CD14-positive monocyte (primary cell): ENCODE measurements at places on chromosomes 5 and 9. TPM values are rescaled to one million over a fixed set of nuclear protein-coding genes. Genes with fewer than 3 reads are reported as not detected.

- peak; percentile 4 for DNase-seq
These were observed 1.6 kb downstream of the TSLP start for GRCh38 chr5:111072949-111073682.

DNA sequence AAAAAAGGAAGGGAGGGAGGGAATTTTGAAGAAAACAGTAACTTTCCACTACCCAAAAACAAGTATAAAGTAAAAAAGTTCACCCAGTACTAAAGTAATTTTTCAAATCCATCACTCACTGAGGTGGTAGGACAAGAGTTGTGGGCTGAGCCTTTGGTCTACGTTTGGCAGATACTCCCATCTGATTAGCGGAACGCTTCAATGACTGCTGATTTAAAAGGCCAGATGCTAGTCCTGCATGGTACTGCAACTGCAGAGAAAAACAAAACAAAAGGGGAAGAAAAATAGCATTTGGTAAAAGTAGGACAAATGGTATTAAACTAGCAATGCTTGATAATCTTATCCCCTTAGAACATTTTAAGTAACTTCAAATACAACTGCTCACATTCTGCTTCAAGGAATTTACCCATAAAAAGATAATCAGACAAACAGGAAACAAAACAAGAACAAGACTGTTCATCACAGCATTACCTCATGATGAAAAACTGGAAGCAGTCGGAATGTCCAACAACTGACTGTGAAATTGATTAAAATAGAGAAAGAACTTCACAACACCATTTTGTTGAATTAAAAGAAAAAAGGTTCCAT is 65.4 kb downstream of the MED27 start:
- DNase-seq = no peak

DNA sequence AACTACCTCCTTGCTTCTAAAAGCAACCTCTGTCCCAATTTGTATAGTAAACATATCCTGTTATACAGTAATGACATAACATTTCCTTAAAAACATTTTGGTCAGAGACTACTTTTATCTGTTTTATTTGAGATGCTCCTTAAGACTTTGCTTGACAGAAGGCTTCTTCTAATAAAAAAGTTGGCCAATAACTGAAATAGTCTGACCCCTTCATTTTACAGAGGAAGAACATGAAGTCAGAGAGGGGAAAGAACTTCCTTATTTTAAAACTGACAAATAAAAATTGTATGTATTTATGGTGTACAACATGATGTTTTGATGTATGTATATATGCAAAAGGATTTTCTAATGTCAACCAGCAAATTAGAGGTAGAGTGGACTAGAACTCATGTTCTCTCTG is 35.8 kb upstream of the SPARC start:
- peak; percentile 18 for DNase-seq

GRCh38 chr5:1009359-1010180 is 968 bp downstream of the NKD2 start:
- no peak for DNase-seq

DNA sequence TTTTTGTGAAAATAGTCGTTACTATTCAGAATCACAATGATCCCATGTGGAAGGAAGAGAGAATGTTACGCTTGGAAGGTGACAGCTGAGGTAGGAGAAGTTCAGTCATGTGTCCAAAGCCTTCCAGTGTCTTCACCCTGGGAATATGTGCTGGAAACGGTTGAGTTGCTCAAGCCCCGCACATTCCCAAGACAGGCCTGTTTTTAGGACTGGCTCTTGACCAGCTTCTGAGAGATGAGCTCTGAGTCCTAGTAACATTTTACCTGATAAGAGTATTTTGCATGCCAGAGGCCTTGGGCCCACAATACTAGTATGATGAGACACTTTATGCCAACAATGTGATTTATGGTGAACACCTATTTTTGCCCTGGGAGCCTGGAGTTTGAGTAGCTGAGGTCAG is 101.7 kb downstream of the LMNB1 start:
- no peak for DNase-seq

DNA sequence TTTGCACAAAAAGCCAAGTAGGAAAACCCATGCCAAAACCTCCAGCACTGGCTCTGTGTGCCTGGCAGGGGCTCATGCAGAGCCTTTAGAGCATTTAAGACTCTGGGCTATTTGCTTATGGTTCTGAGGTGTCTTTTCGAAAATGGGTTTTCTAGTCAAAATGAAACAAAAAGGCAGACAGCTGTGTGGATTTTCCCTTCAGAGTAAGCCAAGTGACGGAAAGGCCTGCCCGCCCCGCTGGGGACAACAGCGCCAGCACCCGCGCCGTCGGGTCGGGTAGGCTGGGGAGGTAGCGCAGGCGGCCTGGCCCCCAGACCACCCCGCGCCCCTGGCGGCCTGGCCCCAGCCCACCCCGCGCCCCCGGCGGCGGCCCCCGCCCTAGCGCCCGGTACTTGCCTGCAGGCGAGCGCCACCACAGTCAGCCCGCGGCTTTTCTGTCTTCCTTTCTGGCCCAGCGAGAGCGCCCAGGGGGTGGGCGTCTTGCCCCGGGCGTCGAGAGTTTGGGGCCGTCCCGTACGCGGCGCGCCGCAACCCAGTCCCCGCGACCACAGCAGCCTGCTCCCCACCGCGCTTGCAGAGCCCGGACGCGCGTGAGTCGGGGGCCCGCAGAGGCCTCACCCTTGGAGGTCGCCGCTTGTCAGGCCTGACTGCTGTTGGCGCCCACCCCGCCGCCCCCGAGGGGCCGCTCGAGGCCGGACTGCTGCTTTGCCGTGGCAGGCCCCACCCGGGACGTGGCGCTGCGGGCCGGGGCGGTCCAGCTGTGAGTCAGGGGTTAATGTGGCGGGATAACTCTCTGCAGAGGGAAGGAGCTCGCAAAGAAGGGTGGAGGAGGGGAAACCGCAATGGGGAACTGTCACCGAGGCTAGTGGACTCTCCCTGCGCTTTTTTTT is at the start of gene TICAM2:
Gene TICAM2 (minus strand): TSS at position 779 of the 890 bp plus-strand sequence. CDS start 21,223 bp downstream, outside the sequence.
- DNase-seq = peak; percentile 90

DNA sequence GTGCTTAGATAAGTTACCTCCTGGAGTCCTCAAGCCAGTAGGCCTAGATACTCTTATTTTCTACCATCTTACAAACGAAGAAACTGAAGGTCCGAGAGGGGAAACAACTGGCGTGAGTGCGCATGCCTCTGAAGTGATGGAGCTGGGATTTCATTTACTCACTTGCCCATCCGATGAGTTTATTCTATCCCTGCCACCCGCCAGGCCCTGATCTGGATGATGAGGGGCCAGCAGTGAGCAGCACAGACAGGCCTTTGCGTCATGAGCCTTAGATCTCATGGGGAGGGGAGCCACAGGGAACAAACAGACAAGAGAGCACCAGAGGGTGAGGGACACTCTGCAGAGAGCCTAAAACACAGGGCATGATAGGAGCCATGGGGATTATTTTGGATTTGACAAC is 34.1 kb upstream of the SLC2A8 start:
- DNase-seq = no peak

- DNase-seq = no peak
These were observed 12.7 kb upstream of the TMEM174 start for GRCh38 chr5:73160239-73160671.

- DNase-seq = no peak
These were observed 103.0 kb upstream of the ERCC6L2 start for GRCh38 chr9:95772320-95773052.

DNA sequence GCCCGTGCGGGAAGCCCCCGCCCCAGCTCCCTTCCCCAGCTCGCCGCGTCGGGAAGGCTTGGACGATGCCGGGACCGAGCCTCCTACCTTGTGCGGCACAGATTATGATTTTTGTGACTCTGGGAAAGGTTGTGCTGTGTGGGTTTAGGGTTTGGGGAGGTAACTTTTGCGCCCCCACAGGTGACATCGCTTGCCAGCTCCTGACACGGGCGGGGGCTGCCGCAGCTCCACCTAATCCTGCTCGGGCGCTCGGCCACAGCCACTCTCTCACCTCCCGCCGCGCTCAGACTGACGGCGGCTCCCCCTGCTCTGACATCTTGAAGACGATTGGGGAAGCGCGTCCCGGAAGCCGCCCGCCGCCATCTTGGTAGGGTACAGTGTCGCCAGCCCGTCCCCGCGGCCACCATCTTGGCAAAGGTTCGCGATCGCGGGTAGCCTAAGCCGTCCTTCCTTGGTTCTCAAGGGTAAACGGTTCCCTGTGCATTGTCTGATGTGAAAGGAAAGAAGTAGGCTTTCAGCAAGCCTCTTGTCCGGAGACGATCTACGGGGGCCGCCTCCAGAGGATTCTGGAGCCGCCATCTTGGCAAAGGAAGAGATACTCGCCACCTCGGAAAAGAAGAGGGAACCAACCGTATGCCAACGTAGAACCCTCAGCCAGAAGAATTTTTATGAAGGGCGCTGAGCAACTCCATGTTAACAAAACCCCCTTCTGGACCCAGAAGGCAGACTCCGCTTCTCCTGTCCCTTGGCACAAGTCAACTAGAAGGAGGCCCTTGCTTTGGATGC is 1.8 kb upstream of the NR3C1 start:
- DNase-seq = peak; percentile 82

DNA sequence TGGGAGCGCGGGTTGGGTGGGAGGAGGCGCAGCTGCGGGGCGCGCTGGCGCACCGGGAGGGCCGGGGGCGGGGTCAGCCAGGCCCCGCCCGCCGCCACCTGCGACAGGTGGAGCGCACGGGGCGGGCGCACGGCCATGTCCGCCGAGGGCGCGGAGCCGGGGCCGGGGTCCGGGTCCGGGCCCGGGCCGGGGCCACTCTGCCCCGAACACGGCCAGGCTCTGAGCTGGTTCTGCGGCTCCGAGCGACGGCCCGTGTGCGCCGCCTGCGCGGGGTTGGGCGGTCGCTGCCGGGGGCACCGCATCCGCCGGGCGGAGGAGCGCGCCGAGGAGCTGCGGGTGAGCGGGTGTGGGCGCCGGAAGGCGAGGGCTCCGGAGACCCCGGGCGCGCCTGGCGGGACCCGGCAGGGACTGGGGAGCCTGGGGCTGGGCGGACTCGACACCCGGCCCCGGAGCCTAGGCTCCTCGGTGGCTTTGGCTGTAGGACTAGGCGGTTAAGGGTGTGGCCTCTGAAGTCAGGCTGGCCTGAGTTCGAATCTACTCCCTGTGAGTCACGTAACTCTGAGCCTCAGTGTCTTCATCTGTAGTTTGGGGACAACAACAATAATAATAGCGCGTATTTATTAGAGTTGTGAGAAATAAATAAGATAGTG is at the start of gene BSPRY:
Gene BSPRY (plus strand): TSS at position 97 of the 650 bp plus-strand sequence. CDS start 39 bp downstream, at position 136.
- peak; percentile 27 for DNase-seq

GRCh38 chr9:86062845-86063693 is 36.3 kb downstream of the GOLM1 start:
- DNase-seq = no peak

GRCh38 chr9:87812375-87813118 is 70.1 kb upstream of the SPATA31E1 start:
- DNase-seq = peak; percentile 38

DNA sequence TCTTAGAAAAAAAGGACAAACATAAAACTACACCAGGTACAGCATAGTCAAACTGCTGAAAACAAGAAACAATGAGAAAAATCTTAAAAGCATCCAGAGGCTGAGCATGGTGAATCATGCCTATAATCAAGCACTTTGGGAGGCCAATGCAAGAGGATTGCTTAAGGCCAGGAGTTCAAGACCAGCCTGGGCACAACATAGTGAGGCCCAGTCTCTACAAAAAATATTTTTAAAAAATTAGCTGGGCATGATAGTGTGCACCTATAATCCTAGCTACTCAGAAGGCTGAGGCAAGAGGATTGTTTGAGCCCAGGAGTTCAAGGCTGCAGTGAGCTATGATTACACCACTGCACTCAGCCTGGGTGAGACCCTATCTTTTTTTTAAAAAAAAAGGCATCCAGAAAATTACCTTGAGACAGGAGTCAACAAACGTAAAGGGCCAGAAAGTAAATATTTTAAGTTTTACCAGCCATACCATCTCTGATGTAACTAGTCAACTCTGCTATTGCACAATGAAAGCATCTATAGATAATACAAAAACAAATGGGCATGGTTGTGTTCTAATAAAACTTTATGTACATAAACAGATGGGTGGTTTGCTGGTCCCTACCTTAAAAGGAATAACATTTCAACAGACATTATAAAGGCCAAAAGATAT is 19.8 kb downstream of the AP3B1 start:
- DNase-seq = no peak

- DNase-seq = no peak
These were observed 978 bp downstream of the CFAP157 start for GRCh38 chr9:127707766-127708165.

DNA sequence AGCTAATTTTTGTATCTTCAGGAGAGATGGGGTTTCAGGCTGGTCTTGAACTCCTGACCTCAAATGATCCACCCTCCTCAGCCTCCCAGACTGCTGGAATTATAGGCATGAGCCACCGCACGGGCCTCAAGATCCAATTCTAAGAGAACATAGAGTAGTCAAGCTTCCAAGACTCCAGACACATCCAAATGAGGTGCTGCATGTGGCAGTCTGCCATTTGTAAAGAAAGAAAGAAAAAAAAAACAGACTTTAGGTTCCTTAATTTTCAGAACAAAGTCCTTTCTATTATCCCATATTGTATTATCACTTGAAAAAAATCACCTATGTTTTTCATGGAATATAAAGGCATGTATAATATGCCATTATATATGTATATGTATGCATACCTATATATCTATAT is 2104.5 kb downstream of the MAT2B start:
- no peak for DNase-seq

- peak; percentile 14 for DNase-seq
These were observed 46.1 kb downstream of the MVB12B start for GRCh38 chr9:126372716-126373115.

DNA sequence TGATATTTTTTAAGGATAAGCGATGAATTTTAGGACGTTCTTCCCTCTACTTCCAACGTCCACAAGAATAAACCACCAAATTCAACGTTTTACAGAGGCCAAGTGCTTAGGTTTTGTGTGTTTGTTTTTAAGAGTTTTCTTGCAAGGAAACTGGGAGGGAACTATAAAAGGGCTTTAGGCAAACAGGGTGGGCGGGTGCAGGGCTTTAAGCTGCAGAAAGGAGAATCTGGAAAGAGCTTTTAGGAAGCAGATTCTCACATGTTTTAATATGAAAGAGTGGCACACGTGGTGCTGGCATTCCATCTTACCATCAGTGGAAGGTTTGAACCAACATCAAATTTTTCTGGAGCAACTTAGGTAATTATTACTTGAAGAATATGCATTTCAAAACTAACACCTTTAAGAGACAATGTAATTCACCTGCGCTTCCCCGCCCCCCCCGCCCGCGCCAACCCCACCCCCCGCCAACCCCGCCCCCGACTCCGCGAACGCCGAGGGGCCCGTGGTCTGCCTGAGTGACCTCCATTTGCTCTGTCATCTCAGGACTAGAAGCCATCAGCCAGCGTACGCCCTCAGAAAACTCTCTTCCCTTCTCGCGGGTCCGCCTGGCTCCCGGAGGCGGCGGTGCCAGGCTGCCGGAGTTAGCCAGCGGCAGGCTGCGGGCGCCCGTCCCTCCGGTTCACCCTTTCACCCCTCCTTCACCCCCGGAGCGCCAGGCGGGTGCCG is 911 bp upstream of the PIK3R1 start:
- no peak for DNase-seq

The TOR4A gene
- 17.6 and 24.9 TPM in 2 replicates for polyA plus RNA-seq

The CCL21 gene
- not detected in 2 replicates for polyA plus RNA-seq

The GABRG2 gene
- not detected for polyA plus RNA-seq

The SLC1A1 gene
- not detected for polyA plus RNA-seq

The CCDC171 gene
- polyA plus RNA-seq = 0.10 TPM

The RNF180 gene
- not detected in 2 replicates for polyA plus RNA-seq

The PRDM9 gene
- not detected for polyA plus RNA-seq

The GDNF gene
- not detected for polyA plus RNA-seq

The PPP3R2 gene
- 0.11 TPM for polyA plus RNA-seq

The GABBR2 gene
- not detected for polyA plus RNA-seq

The NOXA1 gene
- polyA plus RNA-seq = 9.4 and 12.8 TPM in 2 replicates

The CKMT2 gene
- not detected for polyA plus RNA-seq

The TNC gene
- polyA plus RNA-seq = not detected

The C5orf34 gene
- 0.29 TPM for polyA plus RNA-seq

The TTC39B gene
- 1.6 and 5.3 TPM in 2 replicates for polyA plus RNA-seq

The STPG3 gene
- not detected for polyA plus RNA-seq

The BHMT gene
- not detected for polyA plus RNA-seq
